Activated CD4-positive, alpha-beta memory T cell treated with anti-CD3 and anti-CD28 coated beads for 36 hours (primary cell): ENCODE measurements at places on chromosomes 5 and 9. TPM values are rescaled to one million over a fixed set of nuclear protein-coding genes. Genes with fewer than 3 reads are reported as not detected.

- peaks cover 3% of the 10 kb centered on the region for H3K27me3 ChIP-seq
- no peaks in the 10 kb centered on the region for H3K36me3 ChIP-seq
- no peaks in the 10 kb centered on the region for H3K4me1 ChIP-seq
- no peak overlapping the region for H3K4me3 ChIP-seq
- DNase-seq: no peak
Observed at GRCh38 chr5:38642189-38642911, 85.9 kb upstream of the LIFR start.

- peak; percentile 38 for DNase-seq
- peaks cover 42% of the 10 kb centered on the region for H3K36me3 ChIP-seq
- H3K27me3 ChIP-seq: no peaks in the 10 kb centered on the region
- H3K4me1 ChIP-seq: peaks cover 14% of the 10 kb centered on the region
- no peak overlapping the region for H3K4me3 ChIP-seq
- H3K27ac ChIP-seq: peak overlapping the region; percentile 42
Observed at GRCh38 chr9:136916330-136917184, 28.0 kb downstream of the FBXW5 start.

The TPPP gene
- 0.55 TPM for total RNA-seq

DNA sequence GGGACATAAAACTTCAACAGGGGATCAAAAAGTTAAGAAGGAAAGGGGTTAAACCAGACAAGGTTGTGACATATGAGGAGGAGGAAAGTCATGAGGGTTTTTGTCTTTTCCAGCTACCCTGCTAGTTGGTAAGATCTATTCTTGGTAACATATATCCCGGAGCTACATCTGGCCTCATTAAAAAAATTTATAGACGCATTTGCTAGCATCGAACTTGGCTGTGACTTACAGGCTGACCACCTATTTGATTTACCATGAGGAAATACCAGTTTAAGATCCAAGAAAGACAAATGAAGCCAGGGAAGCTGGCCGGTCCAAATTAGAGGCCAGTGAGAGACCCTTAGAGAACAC, 87.6 kb upstream of the NIPAL4 start:
- H3K4me1 ChIP-seq: peaks cover 25% of the 10 kb centered on the region
- H3K4me3 ChIP-seq: no peak overlapping the region
- no peak for DNase-seq
- H3K36me3 ChIP-seq: peaks cover 45% of the 10 kb centered on the region

DNA sequence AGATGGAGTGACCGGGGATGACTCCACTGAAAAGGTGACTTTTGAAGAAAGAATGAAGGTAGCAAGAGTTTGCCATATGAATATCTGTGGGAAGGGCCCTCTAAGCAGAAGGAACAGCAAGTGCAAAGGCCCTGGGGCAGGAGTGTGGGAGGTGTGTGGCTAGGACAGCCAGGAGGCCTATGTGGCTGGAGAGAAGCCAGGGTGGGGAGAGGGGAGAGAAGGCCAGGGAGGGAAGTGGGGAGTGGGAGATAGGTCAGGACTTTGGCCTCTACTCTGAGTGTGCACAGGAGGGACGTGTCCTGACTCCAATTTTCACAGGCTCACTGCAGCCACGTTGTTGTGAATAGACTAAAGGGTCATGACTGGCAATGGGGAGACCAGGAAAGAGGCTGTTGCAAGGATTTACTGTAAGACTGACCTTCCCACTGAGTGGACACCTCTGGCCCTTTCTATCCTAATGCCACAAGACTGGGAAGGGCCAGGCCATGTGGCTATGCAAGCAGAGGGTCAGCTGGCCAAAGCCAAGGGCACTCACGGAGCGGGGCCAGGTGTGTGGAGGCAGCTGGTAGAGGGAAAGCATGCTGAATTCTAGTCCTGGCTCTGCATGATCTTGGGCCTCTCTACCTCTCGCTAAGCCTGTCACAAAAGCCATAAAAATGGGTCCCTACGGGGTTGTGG, 172.4 kb downstream of the PAX5 start:
- no peaks in the 10 kb centered on the region for H3K36me3 ChIP-seq
- H3K4me3 ChIP-seq: no peak overlapping the region
- no peaks in the 10 kb centered on the region for H3K4me1 ChIP-seq
- no peak overlapping the region for H3K27ac ChIP-seq

DNA sequence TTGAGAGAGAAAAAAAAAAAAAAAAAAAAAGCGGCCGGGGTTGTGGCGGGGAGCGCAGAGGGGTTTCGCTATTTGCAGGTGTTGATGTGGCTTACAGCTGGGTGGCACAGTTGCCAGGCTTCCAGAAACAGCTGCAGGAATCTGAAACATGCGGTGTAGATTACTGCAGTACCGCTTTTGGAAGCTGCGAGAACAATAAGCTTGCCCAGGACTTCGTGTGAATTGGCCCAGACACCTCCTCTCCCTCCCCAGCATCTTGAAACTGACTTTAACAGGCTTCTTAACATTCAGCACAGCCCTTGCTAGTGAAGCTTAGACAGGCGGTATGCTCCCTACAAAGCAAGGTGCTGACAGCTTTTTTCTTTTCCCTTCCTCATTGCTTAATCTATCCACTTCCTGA, 104.0 kb downstream of the ATP10B start:
- no peak for DNase-seq
- no peaks in the 10 kb centered on the region for H3K36me3 ChIP-seq
- H3K4me1 ChIP-seq: no peaks in the 10 kb centered on the region
- peaks cover 8% of the 10 kb centered on the region for H3K27me3 ChIP-seq
- H3K27ac ChIP-seq: no peak overlapping the region

The WNK2 gene
- 1.6 TPM for total RNA-seq

GRCh38 chr9:129273136-129273895, 95.3 kb upstream of the IER5L start:
- H3K27ac ChIP-seq: no peak overlapping the region
- no peaks in the 10 kb centered on the region for H3K27me3 ChIP-seq
- peaks cover 24% of the 10 kb centered on the region for H3K4me1 ChIP-seq
- H3K36me3 ChIP-seq: no peaks in the 10 kb centered on the region
- no peak overlapping the region for H3K4me3 ChIP-seq

The F12 gene
- 5.1 TPM for total RNA-seq

- no peaks in the 10 kb centered on the region for H3K4me1 ChIP-seq
- no peak overlapping the region for H3K4me3 ChIP-seq
- H3K27ac ChIP-seq: no peak overlapping the region
- H3K27me3 ChIP-seq: peaks cover 6% of the 10 kb centered on the region
Observed at GRCh38 chr5:96187309-96188027, 225.8 kb upstream of the ELL2 start.

DNA sequence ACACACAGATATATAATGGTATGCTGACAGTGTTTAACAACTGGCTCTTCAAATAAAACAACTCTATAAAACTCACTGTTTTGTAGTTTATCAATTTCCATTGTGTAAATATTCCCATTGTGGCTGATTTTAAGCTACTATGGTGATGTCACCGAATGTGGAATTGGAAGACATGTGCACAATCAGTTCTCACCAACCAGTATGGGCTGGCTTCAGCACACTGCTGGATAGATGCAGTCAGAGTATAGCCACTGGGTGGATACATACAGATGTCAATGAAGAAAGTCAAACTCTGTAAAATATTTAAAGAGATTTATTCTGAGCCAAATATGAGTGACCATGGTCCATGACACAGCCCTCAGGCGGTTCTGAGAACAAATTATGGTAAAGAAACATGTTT, 475.9 kb upstream of the SMARCA2 start:
- H3K27ac ChIP-seq: no peak overlapping the region
- peaks cover 11% of the 10 kb centered on the region for H3K4me1 ChIP-seq
- H3K4me3 ChIP-seq: no peak overlapping the region
- DNase-seq: no peak

The DPP7 gene
- total RNA-seq: 208 TPM

The TEX53 gene
- not detected for total RNA-seq

The CARTPT gene
- not detected for total RNA-seq

The IRX4 gene
- total RNA-seq: not detected

DNA sequence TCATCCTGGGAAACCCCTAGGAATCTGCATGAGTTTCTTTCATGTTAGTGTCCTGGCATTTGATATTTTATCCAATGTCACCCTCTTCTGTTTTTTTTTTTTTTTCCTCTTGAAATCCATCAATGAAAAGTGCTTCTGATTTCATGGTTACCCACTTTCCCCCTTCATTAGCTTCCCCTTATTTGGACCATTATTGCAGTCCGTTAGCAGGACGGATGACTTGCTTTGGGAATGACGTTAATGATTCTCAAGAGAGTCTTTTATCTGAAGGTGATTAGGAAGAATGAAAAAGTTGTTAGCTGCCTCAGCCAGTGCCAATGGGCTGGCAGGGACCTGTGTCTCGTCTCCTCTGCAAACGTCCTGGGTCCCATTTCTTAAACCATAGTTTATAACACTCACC, 134.7 kb downstream of the SEMA6A start:
- H3K4me3 ChIP-seq: no peak overlapping the region
- H3K27me3 ChIP-seq: no peaks in the 10 kb centered on the region
- no peak for DNase-seq
- no peaks in the 10 kb centered on the region for H3K4me1 ChIP-seq

DNA sequence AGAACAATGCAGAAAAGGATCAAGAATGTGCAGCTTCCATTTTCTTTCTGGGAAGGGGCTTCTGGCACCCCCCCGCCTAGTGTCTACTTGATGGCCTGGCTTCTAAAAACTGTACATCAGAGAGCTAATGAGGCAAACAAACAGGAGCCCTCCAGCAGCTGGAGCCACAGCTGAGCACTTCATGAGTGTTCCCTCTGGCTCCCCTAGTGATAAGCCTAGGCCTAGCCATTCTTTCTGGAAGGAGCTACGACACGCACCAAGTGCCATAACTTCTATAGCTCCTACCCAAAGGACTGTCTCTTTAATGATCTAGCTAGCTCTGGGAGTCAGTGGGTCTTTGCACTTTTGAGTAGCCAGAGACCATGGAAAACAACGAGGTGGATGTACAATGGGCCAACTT, 66.1 kb downstream of the DNAH5 start:
- H3K4me3 ChIP-seq: no peak overlapping the region
- H3K36me3 ChIP-seq: no peaks in the 10 kb centered on the region
- no peak overlapping the region for H3K27ac ChIP-seq
- H3K4me1 ChIP-seq: no peaks in the 10 kb centered on the region
- DNase-seq: no peak
- H3K27me3 ChIP-seq: no peaks in the 10 kb centered on the region

GRCh38 chr9:21941337-21941995, 52.7 kb downstream of the CDKN2A start:
- DNase-seq: no peak
- H3K4me3 ChIP-seq: no peak overlapping the region
- no peaks in the 10 kb centered on the region for H3K4me1 ChIP-seq

GRCh38 chr5:117414926-117415325, 840.3 kb upstream of the SEMA6A start:
- no peaks in the 10 kb centered on the region for H3K36me3 ChIP-seq
- no peaks in the 10 kb centered on the region for H3K27me3 ChIP-seq
- no peaks in the 10 kb centered on the region for H3K4me1 ChIP-seq
- no peak overlapping the region for H3K27ac ChIP-seq

DNA sequence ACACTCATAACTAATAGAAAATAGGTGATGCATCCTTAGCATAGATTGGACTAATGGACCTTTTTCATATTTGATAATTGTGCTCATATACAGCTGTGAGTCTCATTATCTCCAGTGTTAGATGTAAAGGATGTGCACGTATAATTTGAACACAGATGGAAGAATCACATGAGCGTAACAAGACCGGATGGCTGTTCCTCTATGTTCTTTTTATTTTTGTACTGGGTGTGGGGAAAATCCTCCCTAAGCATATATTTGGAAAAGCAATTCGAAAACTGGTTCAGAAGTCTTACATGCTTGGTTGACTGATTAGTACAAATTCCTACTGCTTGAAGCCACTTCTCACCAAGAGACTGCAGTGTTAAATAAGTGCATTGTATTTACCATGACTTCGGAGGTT, 230.2 kb downstream of the AOPEP start:
- peaks cover 15% of the 10 kb centered on the region for H3K4me1 ChIP-seq
- peaks cover 5% of the 10 kb centered on the region for H3K36me3 ChIP-seq
- no peak overlapping the region for H3K4me3 ChIP-seq
- no peaks in the 10 kb centered on the region for H3K27me3 ChIP-seq
- H3K27ac ChIP-seq: no peak overlapping the region
- no peak for DNase-seq

The BTNL8 gene
- total RNA-seq: not detected

DNA sequence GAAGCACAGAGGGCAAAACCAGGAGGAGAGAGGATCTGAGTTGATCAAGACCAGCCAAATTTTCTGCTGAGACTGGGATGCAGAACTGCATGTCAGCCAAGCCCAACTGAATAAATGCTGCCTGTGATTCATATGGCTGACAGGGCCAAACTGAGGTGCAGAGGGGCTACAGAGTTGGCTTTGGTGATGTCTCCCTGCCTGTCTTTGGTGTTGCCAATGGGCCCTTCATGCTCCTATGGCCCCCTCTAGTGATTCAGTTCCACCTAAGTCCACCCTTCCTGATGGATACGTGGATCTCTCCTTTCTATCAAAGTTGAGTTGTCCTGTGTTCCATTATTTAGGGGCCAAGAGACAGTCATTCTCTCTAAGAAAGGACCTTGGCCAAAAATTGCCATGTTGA, 163.6 kb upstream of the TLE4 start:
- no peak for DNase-seq
- H3K27ac ChIP-seq: no peak overlapping the region
- H3K4me1 ChIP-seq: no peaks in the 10 kb centered on the region
- no peak overlapping the region for H3K4me3 ChIP-seq
- peaks cover 2% of the 10 kb centered on the region for H3K27me3 ChIP-seq
- no peaks in the 10 kb centered on the region for H3K36me3 ChIP-seq

The PRR7 gene
- total RNA-seq: 13.3 TPM

The PCDHGB1 gene
- not detected for total RNA-seq

The HSD17B4 gene
- 83.2 TPM for total RNA-seq

- peaks cover 97% of the 10 kb centered on the region for H3K4me1 ChIP-seq
- no peak overlapping the region for H3K4me3 ChIP-seq
- no peaks in the 10 kb centered on the region for H3K27me3 ChIP-seq
- DNase-seq: peak; percentile 9
Observed at GRCh38 chr5:134133188-134133994, 18.9 kb downstream of the TCF7 start.

DNA sequence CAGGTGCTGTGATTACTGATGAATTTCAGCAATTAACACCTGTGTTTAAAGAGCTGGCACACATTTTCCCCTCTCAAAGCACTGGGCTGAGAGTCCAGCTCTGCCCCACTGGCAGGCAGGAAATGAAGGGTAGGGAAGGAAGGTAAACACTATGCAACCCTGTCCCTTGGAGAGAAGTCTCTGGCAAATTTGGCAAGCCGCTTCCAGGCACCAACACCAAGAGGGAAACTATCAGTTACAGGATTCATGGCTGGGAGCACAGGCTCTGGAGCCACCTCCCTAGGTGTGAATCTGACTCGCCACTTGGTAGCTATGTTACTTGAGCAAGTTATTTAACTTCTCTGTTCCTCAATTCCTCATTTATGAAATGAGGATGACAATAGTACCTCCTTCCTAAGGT, 3.3 kb downstream of the ANKS6 start:
- peaks cover 2% of the 10 kb centered on the region for H3K36me3 ChIP-seq
- DNase-seq: no peak
- no peaks in the 10 kb centered on the region for H3K27me3 ChIP-seq
- H3K4me1 ChIP-seq: peaks cover 32% of the 10 kb centered on the region

The SEMA4D gene
- 159 TPM for total RNA-seq

DNA sequence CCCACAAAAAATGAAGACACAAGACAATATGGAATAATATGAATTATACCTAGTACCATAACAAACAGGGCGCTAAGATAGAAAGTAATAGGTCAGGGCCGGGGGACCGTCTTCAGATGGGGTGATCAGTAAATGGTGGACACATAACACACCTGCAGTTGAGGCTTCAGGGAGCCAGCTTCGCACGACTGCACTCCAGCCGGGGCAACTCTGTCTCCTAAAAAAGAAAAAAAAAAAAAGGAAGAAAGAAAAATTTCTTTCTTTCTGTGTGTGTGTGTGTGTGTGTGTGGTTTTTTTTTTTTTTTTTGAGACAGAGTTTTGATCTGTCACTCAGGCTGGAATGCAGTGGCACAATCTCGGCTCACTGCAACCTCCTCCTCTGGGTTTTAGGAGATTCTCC, 75.0 kb upstream of the HSPA9 start:
- H3K4me3 ChIP-seq: no peak overlapping the region
- no peaks in the 10 kb centered on the region for H3K36me3 ChIP-seq
- H3K27ac ChIP-seq: no peak overlapping the region
- no peak for DNase-seq
- peaks cover 21% of the 10 kb centered on the region for H3K4me1 ChIP-seq

The MAP3K1 gene
- 20.6 TPM for total RNA-seq
